Activated CD4-positive, alpha-beta T cell treated with anti-CD3 and anti-CD28 coated beads, Interleukin-2, amount 50 U/mL, for 48 hours (primary cell): ENCODE measurements at places on chromosomes 11 and 22.

GRCh38 chr11:116862951-116863350, 25.5 kb upstream of the APOA1 start:
- DNase-seq = no peak

DNA sequence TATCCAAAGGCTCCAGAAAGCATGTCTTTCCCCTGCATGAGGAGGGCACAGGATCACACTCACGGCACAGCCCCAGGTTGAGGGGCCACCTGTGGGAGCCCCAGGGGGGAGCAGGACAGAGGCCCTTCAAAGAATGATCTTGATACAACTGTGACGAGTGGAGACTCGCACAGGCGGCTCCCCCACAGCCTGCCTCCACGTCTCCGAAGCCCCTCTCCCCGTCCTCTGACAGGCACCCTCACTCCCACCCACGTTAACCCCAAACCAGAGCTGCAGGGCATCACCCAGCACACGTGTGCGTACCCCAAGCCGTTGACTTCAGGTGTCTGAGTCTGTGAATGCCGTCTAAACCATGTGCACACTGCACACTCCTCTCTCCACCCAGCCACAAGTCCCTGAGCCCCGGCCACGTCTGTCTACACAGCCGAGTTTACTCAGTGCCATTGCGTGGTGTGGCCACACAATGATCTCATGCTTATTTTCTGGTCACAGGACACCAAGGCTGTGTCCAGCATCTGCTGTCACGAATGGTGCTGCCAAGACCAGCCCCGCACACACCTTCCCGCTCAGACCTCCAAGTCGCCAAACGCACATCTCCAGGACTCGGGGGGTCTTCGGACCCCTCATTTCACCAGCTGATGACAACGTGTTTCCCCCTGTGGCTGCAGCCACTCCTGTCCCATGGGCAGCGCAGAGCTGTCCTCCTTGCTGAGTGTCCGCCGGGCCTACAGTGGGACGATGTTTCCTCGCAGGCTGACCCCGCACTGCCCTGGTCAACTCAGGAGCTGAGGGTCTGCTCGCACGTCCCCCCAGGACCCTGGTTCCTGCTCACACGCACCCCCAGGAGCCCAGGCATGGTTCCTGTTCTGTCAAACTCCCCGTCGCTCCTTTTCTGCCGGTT, 251.2 kb downstream of the BRD1 start:
- DNase-seq = no peak

- DNase-seq = peak; percentile 39
These were observed 59.2 kb downstream of the MED15 start for GRCh38 chr22:20566420-20567260.

DNA sequence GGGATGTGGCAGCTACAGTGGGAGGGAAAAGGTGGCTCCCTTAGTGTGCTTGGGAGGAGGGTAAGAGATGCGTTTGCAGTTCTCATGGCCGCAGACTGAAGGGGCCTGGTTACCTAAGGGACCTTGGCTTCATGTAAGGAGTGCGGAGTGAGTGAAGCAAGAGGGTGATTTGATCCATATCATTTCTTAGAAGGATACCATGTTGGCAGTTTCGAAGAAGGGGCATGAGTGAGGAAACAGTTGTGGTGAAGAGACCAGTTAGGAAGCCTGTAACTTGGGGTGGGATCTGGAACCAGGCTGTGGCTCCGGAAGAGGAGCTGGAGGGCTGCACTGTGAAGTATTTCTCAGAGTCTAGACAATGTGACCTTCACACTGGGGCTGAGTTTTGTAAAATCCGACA, 45.0 kb downstream of the ST3GAL4 start:
- DNase-seq = no peak

GRCh38 chr11:40281052-40281580, 1178.3 kb downstream of the LRRC4C start:
- DNase-seq = no peak

DNA sequence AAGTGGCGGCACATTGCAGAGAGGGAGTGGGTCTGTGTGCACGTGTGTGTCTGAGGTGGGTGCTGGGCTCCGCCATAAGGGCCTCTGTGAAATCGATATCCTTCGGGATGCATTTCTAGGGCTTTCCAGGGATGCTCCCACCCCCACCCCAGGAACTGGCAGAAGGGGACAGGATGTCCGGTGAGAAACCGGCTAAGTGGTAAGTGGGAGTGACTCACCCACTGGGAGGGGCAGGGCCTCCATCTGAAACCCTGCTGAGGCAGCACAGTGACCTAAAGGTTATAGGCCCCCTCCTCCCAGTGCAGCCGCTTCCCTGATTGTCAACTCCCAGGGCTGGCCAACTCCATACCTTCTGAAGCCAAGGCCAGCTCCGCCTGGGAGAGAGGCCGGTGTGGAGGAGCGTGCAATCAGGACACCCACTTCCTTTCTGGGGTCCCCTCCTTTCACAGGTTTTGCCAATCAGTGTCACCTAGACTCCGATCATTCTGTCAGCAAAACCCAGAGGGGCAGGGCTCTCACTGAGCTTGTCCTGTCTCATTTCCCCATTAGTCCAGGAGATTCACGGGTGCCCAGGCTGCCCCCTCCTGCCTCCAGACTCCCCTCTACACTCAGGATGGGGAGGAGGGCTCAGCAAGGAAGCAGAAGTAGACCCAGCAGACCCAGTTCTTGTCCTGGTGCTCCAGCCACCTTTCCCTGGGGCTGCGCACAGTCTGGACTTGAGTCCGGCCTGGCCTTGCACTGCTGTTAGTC, 44.5 kb downstream of the NECTIN1 start:
- no peak for DNase-seq

- no peak for DNase-seq
These were observed 9.5 kb downstream of the CHORDC1 start for GRCh38 chr11:90213322-90213721.
